ENCODE measurements at places on chromosomes 3 and 15.

DNA sequence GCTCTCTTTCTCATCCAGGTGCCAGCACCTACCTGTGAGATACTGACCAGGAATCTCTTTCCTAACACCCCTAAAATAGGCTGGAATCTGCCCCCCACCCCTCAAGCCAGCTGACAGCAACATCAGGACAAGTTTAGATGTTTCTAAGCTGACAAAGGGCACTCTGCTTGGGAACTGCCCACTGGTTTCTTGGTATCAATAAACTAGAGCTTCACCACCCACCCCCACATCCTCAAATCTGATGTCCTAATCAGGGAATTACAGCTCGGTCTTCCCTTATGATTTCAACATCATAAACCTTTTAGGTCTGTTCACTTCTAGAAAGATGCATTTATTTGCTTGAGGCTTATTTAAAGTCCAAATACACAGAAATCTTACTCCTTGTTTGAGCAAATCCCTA lies 34.7 kb downstream of the CEP19 start:
- DNase-seq = no peak

- DNase-seq = no peak
These were observed 3.2 kb upstream of the ANXA2 start for GRCh38 chr15:60400944-60401343.

GRCh38 chr15:32709295-32710033 lies 8.3 kb upstream of the GREM1 start:
- DNase-seq = no peak

- no peak for DNase-seq
These were observed 684 bp downstream of the SLTM start for GRCh38 chr15:58932710-58933280.

GRCh38 chr15:86439614-86440013 lies 359.9 kb downstream of the AGBL1 start:
- DNase-seq = no peak

GRCh38 chr15:68379759-68380290 lies 52.1 kb downstream of the ITGA11 start:
- no peak for DNase-seq

DNA sequence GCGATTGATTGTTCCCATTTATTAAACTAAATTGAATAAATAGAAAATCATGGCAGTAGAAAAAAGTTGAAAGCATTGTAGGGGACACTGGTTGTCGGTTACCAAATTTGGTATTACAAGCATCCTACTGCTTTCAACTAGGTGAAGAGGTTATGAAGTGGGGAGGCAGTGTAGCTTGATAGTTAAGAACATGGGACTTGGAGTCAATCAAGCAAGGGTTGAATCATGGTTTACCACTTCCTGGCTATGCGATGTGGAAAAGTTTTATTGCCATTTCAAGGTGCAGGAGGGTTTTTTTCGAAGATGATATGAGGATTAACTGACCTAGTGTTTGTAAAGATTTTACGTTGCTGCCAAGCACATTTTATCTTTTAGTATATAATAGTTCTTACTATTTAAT lies 318.2 kb upstream of the KCNH8 start:
- no peak for DNase-seq
